ENCODE measurements at places on chromosomes 12 and 14.
A peak's percentile ranks its signal among the peaks of the same experiment; 100 is the strongest.

DNA sequence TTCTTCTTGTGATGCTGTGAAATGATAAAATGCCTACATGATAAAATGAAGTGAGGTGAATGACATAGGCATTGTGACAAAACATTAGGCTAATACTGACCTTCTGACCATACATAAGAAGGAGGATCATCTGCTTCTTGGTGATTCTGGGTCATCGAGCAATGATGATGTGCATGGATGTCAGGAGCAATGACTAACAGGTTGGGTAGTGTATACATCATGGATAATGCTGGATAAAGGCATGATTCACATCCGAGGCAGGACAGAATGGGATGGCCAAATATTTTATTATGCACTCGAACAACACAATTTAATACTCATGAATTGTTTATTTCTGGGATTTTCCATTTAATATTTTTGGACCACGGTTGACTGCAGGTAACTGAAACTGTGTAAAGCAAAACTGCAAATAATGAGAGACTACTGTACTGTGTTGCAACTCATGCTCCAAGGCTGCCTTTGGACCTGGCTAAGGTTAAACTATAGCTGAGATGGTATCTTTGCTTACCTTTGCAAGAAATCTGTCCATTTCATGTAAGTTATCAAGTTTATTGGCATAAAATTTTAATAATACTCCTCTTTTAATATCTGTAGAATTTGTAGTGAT, 7.6 kb upstream of the SLC25A21 start:
- DNase-seq: no peak

DNA sequence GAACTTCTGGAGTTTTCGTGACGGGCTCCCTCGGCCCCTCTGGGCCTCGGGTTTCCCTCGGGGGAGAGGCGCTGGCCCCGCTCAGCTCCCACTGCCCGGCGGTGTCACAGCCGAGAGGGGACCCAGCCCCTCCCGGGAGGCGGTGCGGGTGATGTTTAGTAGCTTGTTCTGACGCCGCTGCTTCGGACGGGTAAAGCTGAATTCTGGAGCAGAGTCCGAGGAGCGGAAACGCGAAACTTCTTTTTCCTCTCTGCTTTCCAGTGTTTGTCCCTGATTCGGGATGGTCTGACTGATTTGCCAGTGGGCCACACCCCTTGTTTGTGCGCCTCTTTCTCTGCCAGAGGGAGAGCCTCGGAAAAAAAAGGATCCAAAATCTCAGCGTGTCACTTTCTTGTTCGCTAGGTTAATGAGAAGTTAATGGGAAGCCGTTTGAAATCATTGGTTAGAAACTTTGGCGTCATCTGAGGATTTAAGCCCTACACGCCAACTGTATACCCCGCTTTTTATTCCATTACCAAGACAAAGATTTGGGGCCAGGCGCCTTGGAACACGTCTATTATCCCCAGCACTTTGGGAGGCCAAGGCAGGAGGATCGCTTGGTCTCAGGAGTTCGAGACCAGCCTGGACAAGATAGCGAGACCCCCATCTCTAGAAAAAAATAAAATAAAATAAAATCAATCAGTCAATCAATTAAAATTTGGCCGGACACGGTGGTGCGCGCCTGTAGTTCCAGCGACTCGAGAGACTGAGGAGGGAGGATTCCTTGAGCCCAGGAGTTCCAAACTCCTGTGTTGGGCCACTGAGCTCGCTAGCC, 756 bp downstream of the TULP3 start:
- peak; percentile 44 for DNase-seq

DNA sequence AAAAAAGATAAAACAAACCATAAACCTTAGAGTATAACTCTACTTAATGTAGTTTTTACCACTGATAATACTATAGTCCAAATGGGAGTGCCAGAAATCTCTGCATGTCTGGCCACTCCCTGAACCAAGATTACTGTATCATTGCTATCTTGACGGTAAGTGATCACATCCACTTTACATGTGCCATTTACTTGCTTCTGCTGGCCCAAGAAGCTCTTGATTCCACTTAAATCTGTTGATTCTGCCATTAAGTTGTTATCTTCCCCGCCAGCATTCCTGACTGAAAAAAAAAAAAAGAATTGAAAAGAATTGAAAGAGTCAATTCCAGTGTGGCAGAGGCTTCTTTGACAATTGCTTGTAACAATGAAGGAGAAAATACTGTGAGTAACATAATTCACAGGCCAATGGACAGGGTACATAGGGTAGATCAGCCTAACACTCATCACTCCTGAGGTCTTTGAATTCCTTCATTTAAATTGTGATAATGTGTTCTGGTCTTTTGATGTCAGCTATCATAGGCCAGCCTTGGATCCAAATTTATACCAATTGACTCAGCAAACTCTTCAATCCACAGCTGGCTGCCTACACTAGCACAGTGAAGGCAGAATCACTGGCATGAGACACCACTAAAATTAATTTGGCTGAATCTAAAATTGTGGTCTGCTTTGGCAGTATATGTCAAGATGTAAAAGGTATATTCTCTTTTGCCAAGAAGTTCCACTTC, 665.2 kb upstream of the FLRT2 start:
- no peak for DNase-seq

- no peak for DNase-seq
Observed at GRCh38 chr12:122371475-122372045, 50.9 kb downstream of the CLIP1 start.

- DNase-seq: no peak
Observed at GRCh38 chr14:21018286-21018685, 6.6 kb downstream of the NDRG2 start.

DNA sequence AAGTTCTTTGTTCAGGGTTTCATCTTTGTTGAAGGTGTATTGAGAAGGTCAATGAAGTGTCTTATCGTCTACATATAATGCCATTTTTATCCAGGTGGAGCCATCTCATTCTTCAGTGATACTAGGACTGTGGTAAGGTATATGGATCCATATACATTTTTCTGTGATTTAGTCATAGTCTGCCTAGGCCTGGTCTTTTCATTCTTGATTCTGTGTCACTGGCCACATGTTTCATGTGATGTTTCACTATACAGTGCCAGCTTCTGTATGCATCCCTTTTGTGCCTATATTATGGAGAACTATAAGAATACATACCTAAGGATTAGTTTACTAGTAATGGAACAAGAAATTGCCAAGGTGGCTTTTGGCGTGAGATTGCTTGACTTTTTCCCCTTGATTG, 40.5 kb downstream of the VEZT start:
- no peak for DNase-seq

DNA sequence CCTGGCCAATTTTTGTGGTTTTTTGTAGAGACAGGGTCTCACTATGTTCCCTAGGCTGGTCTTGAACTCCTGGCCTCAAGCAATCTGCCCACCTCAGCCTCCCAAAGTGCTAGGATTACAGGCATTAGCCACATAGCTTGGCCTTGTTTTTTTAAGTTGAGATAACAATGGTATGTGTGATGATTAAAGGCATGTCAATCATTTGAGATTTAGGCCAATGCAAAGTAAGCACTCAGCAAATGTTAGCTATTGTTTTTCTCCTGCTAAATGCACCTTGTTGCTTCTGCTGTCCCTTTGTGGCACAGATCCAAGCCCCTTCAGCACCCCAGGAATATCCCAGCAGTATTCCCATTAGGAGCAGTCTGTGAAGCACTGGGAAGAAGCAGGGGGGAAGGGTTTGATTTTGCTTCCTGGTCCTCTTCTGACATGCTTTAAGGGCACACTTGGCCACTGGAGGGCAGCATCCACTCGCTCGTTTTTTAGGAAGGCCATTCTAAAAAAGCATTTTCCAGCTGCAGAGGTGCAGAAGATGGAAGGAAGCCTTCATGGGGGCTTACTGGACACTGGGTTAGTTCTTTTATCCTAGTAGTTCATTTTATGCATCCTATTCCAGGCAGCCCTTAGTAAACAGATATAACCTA, 70.2 kb upstream of the ZFP36L1 start:
- DNase-seq: peak; percentile 42

- no peak for DNase-seq
Observed at GRCh38 chr12:124686370-124687173, 119.2 kb upstream of the NCOR2 start.

DNA sequence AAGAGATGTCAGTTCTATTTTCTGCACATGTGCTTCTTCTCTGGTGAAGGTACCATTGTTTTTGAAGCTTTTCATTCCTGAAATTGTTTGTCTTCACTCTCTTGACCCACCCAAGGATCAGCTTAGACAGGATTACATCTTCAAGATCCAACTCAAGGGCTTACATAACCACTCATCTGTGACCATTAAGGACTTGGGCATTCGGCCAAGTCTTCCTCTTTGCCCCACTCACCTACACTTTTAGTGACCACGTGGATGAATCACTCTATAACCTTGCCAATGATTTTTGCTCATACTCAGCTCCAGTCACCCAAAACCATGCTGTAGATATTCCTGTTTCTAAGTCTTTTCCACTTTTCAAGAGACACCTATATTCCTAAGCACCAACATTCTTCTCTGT, 36.5 kb upstream of the SSTR1 start:
- no peak for DNase-seq

GRCh38 chr14:76100236-76100635, 51.5 kb upstream of the GPATCH2L start:
- DNase-seq: no peak

DNA sequence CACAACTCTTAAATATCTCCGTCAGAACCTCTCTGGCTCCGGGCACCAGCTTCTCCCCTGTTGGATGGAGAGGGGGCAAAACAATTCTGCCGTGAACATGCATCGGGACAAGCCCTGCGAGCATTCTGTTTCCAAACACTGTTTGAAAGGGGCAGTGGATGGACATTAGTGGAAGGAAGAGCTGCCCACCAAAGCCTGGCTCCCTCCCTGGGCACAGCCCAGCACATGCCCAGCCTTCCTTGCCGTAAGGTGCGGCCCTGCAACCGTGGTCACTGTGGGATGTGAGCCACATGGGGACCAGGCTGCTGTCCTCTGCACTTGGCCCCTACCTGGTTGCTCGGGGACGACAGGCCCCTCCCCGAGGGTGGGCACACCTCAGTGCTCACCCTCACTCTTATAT, 54.0 kb downstream of the TRAFD1 start:
- no peak for DNase-seq

DNA sequence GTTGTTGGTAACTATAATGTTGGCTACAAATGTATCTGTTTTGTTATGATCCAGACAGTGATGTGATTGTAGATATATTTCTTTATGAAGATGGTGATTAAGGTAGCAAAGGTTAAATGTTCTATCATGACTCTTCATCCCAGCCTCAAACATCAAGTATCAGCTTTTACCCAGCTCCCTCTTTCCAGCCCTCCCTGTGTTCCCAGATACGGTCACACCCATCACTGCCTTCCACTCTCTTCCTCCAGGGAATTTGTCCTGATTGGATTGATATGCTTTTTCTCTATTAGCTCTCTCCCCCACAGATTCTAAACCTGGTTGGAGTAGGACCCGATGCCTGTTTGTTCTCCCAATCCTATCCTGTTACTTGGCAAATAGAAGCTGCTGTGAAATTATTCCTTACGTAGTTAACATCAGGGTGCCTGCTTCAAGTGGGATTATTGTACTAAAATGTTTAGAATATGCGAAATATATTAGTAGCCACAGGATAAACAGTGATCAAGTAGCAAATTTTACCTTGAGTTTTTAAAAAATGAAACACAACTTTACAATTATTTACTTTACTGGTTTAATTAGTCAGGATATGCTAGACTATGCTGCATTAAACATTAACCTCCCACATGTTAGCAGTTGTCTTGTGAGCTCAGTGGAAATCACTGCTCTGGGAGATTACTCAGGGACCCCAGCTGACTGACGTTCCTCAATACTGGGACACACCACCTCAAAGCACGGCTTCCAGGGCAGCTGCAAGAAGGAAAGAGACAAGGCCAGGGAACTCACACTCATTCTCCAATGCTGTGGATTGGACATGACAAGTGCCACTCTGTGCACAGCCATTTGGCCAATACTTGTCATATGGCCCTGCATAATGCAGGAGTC, 165.3 kb downstream of the ALX1 start:
- no peak for DNase-seq

- no peak for DNase-seq
Observed at GRCh38 chr12:120706029-120706428, 4.2 kb upstream of the UNC119B start.

DNA sequence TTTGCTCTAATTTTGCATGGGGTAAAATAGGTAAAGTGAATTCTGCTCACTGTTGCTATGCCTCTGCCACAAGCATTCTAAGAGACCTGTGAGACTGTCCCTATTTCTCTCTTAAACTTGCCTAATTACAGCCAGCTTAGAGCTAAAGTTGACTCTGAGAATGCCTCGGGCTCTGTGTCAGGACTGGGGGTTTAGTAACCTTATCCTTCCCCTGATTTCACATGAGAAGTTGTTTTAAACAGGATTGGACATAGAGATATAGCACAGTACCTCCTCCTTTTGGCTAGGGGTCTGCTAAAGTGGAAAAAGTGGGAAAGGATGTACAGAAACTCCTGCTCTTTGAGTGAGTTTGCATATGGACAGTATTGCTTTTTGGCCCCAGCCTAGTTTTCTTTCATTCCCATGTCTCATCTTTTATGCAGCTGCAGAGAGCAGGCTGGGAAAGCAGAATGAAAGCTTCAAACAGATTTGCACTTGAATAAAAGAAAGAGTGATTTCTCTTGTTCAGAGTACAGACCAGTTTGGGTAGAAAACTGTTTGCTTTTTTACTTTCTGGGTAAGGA, 122.0 kb downstream of the RAD51B start:
- no peak for DNase-seq

DNA sequence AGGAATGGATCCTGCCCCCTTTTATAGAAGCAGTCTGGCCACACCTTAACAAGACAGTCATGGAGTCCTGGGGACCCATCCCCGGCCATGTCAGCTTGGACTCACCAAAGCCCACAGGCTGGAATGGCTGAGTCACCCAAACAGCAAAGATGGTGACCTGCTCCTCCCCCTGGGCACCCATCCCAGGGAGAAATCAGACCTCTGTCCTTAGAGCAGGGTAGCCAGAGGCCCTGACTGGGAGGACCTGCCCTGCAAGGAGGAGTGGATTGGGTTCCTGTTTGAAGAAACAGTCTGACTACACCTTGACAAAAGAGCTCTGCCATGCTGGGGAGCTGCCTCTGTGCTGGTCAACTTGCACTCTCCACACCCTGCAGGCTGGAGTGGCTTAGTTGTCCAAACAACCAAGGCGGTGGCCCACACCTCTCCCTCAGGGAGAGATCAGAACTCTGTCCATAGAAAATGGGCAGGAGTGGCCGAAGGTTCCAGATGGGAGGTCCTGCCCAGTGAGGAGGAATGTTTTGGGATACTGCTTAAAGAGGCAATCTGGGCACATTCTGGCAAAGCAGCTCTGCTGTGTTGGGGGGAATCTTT, 16.6 kb downstream of the MGP start:
- DNase-seq: no peak

GRCh38 chr12:12877781-12878455, 13.4 kb upstream of the GPRC5A start:
- DNase-seq: no peak

- no peak for DNase-seq
Observed at GRCh38 chr12:119082496-119082895, 96.2 kb upstream of the HSPB8 start.

GRCh38 chr12:45670346-45671065, 59.0 kb upstream of the ARID2 start:
- DNase-seq: no peak

GRCh38 chr12:76495556-76495955, 64.0 kb downstream of the OSBPL8 start:
- no peak for DNase-seq

- peak; percentile 81 for DNase-seq
Observed at GRCh38 chr14:96762650-96763049, 34.5 kb upstream of the VRK1 start.
